Nasal cavity respiratory epithelium epithelial cell of viscerocranial mucosa (primary cell): ENCODE measurements at places on chromosomes 16 and 17. TPM values are rescaled to one million over a fixed set of nuclear protein-coding genes. Genes with fewer than 3 reads are reported as not detected.

Gene CRYBA1
- total RNA-seq: not detected in 2 replicates

Gene LHX1
- 2.7 TPM in 1 of 2 replicates, not detected in the other for total RNA-seq

Gene TEKT1
- not detected in 2 replicates for total RNA-seq

Gene NPW
- total RNA-seq: under 0.01 TPM in 1 of 2 replicates, not detected in the other

Gene NDRG4
- 8.5 and 12.1 TPM in 2 replicates for total RNA-seq

Gene TEX19
- total RNA-seq: not detected in 2 replicates

Gene MON1B
- 12.8 and 14.0 TPM in 2 replicates for total RNA-seq

Gene GPR179
- under 0.01 and 0.14 TPM in 2 replicates for total RNA-seq

Gene HIGD1B
- total RNA-seq: not detected in 2 replicates

Gene CALB2
- total RNA-seq: 0.21 and 6.5 TPM in 2 replicates

Gene GDPD3
- 1.8 and 3.8 TPM in 2 replicates for total RNA-seq

Gene ENPP7
- not detected in 2 replicates for total RNA-seq

Gene BRD7
- 49.2 and 56.0 TPM in 2 replicates for total RNA-seq

Gene SSTR5
- not detected in 2 replicates for total RNA-seq

Gene GAS2L2
- under 0.01 and 0.07 TPM in 2 replicates for total RNA-seq

Gene ABCC12
- not detected in 2 replicates for total RNA-seq

Gene MYO15B
- total RNA-seq: 2.4 and 3.6 TPM in 2 replicates

Gene OTOP2
- 0.34 TPM in 1 of 2 replicates, not detected in the other for total RNA-seq

Gene TNFRSF13B
- not detected in 2 replicates for total RNA-seq

Gene BAHCC1
- 0.68 and 7.5 TPM in 2 replicates for total RNA-seq

Gene TBC1D3B
- 1.4 and 3.2 TPM in 2 replicates for total RNA-seq

Gene BCL6B
- total RNA-seq: not detected in 2 replicates

Gene IRX3
- 2.1 and 4.1 TPM in 2 replicates for total RNA-seq

Gene MYOCD
- total RNA-seq: not detected in 2 replicates

Gene SPATA32
- 0.07 TPM in 1 of 2 replicates, not detected in the other for total RNA-seq

Gene EFCAB5
- total RNA-seq: under 0.01 and 0.14 TPM in 2 replicates

Gene HEATR9
- total RNA-seq: not detected in 2 replicates

Gene CDYL2
- total RNA-seq: 2.1 and 4.1 TPM in 2 replicates

Gene AOC3
- total RNA-seq: under 0.01 and 0.57 TPM in 2 replicates

Gene CHP2
- total RNA-seq: 0.34 and 0.93 TPM in 2 replicates

Gene C17orf50
- not detected in 2 replicates for total RNA-seq

Gene AURKB
- total RNA-seq: under 0.01 and 0.21 TPM in 2 replicates

Gene PIMREG
- 0.21 and 0.34 TPM in 2 replicates for total RNA-seq

Gene HOXB7
- total RNA-seq: 0.78 TPM in 1 of 2 replicates, not detected in the other

Gene ANKRD13B
- 3.8 and 16.9 TPM in 2 replicates for total RNA-seq

Gene NOG
- total RNA-seq: under 0.01 and 0.28 TPM in 2 replicates

Gene KRT9
- total RNA-seq: 0.21 and 0.34 TPM in 2 replicates

Gene TSPAN10
- 0.68 and 3.2 TPM in 2 replicates for total RNA-seq

Gene TBC1D3
- not detected in 2 replicates for total RNA-seq

Gene AIPL1
- not detected in 2 replicates for total RNA-seq

Gene CTF1
- 0.68 and 1.2 TPM in 2 replicates for total RNA-seq

Gene TP53TG3C
- not detected in 2 replicates for total RNA-seq

Gene IGSF6
- 0.07 and 0.68 TPM in 2 replicates for total RNA-seq

Gene PLA2G10
- total RNA-seq: 0.34 TPM in 1 of 2 replicates, not detected in the other

Gene SLC5A11
- not detected in 2 replicates for total RNA-seq

Gene KRTAP4-3
- not detected in 2 replicates for total RNA-seq

Gene KRTAP2-2
- total RNA-seq: not detected in 2 replicates

Gene ABCC11
- 0.21 and 0.34 TPM in 2 replicates for total RNA-seq
